ENCODE measurements at places on chromosomes 3 and 15.

- DNase-seq: peak; percentile 45
Observed at GRCh38 chr3:148727231-148727630, 29.5 kb downstream of the AGTR1 start.

DNA sequence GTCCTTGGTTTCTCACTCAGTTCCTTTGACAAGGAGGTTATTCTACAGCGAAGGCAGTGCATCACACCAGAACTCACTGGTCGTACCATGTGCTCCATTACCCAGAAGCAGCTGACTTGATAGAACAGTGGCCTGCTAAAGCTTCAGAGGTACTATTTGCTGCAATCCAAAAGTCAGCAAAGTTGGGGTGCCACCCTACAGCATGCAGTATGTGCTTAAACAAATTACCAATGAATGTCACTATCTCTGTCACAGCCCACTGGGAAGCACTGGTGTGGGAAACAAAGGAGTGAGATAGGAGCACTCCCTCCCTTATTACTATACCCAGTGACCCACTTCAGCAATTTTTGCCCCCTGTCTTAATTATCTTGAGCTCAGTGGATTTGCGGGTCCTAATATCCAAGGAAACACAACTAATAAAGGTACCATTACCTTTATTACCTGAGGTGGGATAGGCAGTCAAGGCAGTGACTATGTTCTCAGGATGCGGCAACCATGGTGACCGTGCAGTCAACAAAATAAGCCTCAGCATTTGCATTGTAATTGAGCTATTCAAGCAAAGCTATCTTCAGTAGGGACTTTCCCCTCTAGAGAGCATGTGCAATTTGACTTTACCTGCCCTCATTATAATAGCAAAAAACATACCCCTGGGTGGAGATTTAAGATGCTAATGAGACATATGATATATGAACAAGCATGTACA lies 199.4 kb downstream of the OCA2 start:
- no peak for DNase-seq

DNA sequence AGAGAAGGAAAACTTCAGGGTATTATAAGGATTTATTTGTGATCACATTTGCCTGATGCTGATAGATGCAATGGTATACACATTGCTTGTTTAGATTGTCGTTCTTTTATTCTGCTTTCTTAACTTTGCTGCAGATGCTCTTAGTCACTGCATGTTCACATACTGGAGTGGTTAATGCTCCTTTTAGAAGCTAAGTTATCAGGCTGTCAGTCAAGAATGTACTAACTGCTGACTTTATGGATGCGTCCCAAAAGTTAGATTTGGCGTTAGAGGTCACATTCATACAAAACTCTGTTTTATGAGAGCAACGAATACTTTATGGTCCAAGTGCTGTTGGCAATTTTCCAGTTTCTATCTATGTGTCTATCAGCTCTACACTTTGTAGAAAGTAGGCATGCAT lies 160.7 kb downstream of the BBX start:
- no peak for DNase-seq

GRCh38 chr15:83871808-83872559 lies 218.1 kb downstream of the ADAMTSL3 start:
- no peak for DNase-seq

- no peak for DNase-seq
Observed at GRCh38 chr3:11996480-11996879, 7.7 kb upstream of the SYN2 start.

DNA sequence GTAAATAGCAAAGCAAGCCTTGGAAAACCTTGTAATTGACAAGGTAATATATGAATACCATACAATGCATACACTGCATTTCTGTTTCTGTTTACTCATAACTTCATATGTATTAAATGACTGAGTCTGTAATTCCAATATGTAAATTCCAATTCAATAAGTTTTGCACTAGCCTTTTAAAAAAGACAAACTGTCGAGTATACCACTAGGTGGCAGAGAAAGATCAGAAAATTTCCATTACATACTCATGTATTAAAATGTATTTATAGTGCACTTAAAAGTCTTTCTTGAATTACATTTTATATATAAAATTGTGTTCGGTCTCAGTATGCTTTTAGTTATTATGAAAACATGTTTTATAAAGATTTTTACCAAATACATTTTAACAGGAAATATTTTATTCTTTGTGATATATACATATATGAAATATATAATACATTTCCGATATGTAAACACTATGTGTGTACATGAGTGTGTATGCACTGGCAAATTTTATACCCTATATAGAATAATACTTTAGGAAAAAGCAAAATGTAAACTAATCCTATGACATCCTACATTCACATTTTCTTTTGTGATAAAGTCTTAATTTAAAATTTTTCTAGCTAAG lies 216.8 kb downstream of the VGLL3 start:
- DNase-seq: peak; percentile 45

DNA sequence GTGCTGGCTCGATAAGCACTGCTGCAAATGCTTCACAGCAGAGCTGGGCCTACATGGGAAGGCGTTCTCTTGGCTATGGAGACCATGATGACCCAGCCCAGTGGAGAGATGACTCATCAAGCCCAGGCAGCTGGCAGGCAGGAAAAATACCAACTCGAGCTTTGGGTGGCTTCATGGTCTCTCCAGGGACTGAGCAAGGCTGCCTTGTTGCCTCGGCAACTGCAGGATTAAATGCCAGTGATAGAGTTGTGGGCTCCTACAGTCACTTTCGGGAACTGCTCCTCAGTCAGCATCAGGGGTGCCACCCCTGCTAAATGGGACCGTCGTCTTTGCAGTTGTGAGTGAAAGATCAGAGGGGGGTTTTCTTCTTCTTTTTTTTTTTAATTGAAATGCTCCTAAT lies 54.6 kb upstream of the MYZAP start:
- DNase-seq: peak; percentile 80

- DNase-seq: no peak
Observed at GRCh38 chr3:160748231-160748630, 7.8 kb upstream of the PPM1L start.

- DNase-seq: no peak
Observed at GRCh38 chr3:111571907-111572460, 23.2 kb downstream of the ZBED2 start.

GRCh38 chr3:122100591-122101463 lies 45.7 kb downstream of the CD86 start:
- DNase-seq: no peak

DNA sequence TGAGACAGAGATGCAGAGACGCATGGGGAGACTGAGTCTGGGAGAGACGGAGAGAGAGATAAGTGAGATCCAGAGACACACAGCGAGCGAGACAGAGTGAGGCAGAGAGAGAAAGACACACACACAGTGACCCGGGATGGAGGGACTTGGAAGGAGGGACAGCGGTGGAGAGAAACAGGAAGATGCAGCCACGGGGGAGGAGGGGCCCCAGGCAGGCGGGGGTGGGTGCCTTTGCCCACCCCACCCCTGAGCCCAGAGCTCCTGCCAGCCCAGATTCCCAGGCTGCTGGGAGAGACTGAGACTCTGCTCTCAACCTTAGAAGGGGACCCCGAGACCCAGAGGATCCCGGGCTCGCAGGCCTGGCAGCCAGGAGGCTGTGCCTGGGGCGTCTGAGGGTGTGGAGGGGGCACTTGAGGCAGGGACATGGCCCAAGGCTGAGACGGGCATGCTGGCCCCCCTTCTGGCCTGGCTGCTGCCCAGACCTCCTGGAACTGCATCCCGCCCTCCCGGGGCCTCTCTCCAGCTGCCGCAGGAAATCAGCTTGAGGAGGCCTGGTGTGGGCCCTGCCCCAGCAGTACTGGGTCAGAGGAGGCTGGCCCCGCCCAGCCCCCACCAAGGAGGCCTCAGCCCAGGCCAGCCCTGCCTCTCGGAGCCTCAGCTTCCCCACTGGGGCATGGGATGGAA lies 18.1 kb downstream of the H1-8 start:
- no peak for DNase-seq

- no peak for DNase-seq
Observed at GRCh38 chr15:26442680-26443079, 330.2 kb downstream of the GABRB3 start.

DNA sequence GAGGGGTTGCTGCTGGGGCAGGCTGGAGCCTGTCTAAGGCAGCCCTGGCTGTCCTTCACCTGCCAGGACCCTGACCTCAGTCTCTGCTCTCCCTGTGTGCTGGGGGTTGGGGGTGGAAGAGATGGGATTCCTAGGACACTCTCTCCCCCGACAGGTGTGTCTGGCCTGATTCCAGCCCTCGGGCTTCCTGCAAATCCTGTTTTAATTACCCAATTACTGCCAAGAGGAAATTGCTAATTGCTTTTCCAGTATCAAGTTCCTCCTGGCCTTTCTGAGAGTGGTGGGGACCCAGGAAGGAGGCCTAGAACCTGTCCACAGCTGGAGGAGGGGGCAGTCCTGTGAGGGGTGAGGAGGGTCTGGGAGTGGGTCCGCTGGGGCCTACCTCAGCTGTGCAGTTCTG lies 15.8 kb downstream of the PLXNA1 start:
- DNase-seq: no peak
